Liver (tissue), 10 donors: ENCODE measurements at places on chromosomes 11 and 22.

DNA sequence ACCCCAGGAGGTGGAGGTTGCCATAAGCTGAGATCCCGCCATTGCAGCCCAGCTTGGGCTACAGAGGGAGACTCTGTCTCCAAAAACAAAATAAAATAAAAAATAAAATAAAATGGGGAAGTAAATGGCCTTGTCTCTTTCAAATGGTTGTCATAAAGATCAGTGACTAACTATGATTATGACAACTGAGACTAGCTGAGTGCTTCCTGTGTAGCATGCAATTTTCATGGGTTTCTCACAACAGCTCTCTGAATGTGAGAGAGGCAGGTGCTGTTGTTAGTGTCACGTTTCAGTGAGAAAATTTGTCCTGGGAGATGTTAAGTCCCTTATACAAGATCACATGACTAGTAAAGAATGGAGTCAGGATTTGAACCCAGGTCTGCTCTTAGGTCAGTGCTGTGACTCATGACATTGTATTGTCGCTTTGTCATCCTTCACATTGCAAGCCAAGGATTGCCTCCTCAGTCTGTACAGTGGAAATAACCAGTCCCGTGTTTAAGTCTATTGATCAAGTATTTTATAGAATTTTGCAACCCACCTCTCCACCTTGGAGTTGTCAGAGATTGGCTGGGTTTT is 163.3 kb upstream of the CCDC90B start:
- no peak for DNase-seq

GRCh38 chr22:26328221-26328620 is 100.8 kb upstream of the ASPHD2 start:
- DNase-seq = no peak

- no peak for DNase-seq
Observed at GRCh38 chr11:64250415-64251015, 815 bp upstream of the PLCB3 start.

GRCh38 chr11:47270331-47271271 is 668 bp downstream of the MADD start:
- no peak for DNase-seq

GRCh38 chr22:34776817-34777216 is 289.1 kb upstream of the ISX start:
- no peak for DNase-seq

DNA sequence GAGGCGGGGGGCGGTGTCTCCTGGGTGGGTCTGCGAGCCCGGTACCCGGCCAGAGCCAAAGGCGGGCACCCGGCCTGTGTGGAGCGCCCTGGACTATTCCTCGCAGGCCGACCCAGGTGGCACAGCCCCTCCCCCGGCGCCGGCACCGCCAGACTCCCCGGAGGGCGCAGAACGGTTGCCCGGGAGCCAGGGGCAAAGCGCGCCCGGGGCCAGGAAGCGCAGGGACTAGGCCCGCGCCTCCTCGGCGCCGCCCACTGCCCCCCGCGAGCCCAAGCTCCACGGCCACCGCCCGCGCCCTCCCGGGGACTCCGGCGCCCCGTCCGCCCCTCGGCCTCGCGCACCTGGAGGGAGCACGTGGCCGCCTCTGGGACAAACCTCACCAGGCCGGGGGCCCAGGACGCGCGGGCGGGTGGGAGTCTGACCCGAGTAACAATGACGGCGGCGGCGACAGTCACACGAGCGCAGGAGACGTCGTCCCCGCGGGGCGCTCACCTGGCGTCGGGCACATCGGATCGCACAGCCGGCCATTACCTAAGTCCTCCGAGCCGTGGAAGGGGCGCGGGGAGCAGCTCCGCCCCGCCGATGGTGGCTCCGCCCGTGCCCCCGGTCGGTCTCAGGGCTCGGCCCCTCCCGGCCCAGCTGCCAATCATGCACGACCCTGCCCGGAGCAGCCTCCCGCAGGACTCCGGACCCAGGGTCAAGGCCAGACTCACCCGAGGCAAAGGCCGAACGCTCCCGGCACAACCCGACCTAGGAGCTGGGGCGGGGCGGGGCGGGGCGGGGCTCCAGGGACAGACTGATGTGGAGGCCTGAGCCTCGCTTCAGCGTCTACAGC is 7.4 kb downstream of the PLXNB2 start:
- DNase-seq = peak; percentile 84

- DNase-seq = no peak
Observed at GRCh38 chr11:87203907-87204602, 166.3 kb downstream of the TMEM135 start.

- DNase-seq = no peak
Observed at GRCh38 chr11:125378083-125378482, 118.0 kb downstream of the FEZ1 start.

DNA sequence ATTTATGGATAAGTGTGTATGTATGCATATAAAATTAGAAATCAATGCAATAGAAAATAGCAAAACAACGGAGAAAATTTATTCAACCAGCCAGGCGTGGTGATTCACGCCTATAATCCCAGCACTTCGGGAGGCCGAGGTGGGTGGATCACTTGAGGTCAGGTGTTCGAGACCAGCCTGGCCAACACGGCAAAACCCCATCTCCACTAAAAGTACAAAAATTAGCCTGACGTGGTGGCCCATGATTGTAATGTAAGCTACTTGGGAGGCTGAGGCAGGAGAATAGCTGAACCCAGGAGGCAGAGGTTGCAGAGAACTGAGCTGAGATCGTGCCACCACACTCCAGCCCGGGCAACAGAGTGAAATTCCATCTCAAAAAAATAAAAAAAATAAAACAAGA is 5.5 kb downstream of the KRTAP5-6 start:
- no peak for DNase-seq

DNA sequence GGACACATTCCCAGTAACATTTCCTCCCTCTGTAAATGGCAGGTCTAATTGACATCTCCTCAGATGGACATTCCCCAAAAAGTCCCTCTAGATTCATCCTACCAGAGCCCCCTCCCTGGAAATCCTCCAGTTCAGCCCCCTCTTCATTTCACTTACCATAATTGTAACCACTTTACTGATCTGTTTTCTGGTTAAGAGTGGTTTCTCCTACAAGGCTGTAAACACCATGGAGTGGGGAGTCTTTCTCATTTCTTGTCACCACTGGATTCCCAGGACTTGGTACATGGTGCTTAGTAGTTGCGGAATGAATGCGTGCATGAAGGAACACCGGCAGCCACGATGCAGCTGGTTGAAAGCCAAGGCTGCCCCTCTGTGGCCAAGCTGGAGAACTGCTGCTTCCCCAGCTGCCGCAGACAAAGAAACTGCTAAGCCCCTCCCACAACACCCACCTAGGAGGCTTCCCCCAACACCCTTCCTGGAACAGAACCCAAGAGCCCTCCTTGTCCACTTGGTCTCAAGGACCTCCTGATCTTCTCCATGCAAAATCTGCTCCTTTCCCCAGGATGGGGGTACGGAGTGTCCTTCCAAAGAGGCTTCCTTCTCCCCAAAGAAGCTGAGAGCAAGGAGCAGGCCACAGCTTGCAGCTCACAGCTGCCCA is 18.6 kb upstream of the SCARF2 start:
- peak; percentile 54 for DNase-seq

DNA sequence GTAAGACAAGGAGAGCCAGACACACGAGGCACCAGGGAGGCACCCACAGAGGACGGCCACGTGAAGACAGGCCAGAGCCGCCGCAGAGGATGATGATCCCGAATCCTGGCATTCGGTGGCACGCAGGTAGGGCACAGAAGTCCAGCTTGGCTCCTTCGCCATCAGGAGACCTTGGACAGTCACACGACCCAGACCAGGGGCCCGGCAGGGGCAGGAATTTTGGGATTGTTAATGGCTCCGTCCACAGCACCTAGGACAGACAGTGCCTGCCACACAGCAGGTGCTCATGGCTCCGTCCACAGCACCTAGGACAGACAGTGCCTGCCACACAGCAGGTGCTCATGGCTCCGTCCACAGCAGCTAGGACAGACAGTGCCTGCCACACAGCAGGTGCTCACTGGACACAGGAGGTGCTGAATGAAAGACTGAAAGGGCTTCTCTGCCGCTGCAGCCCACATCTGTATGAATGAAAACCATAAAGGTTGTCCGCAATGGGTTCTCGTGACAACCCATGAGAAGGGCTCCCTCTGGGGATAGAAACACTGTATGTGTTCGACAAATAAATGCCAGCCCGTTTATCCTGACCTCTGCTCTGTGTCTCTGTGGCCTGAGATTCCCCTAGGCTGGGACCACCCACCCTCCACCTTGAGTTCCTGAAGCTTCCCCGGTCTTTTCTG is 341.6 kb downstream of the CTTN start:
- DNase-seq = no peak

DNA sequence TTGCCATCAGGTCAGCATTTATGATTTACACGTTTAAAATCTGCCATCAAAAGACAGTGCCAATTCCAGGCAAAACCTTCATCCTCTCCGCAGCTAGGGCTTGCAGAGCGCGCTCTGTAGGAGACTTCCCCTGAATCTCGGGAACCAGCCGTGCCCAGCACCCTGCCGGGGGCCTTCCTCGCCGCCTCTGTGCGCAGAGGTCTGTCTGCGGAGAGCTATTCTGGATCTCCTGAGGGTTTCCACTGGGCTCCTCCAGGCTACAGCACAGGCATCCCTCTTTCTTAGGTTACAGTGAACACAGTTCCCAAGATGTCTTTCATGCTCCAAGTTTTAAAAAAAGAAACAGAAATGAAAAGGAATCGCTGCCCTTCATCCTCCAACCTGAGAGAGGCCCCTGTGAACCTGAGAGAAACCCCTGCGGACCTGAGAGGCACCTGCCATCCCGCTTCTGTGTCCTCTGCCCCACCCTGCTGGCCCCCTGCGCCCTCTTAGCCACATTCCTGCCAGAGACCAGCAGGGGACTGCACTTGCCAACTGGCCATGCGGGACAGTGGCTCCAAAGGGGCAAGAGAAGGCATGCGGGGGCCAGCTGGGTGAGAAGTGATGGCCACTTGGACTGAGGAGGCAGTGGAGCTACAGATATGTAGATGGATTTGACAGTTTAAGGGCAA is 16.1 kb downstream of the TP53AIP1 start:
- no peak for DNase-seq

- no peak for DNase-seq
Observed at GRCh38 chr11:44533921-44534711, 31.3 kb upstream of the CD82 start.

GRCh38 chr11:42524534-42525227 is 787.1 kb upstream of the API5 start:
- peak; percentile 42 for DNase-seq

DNA sequence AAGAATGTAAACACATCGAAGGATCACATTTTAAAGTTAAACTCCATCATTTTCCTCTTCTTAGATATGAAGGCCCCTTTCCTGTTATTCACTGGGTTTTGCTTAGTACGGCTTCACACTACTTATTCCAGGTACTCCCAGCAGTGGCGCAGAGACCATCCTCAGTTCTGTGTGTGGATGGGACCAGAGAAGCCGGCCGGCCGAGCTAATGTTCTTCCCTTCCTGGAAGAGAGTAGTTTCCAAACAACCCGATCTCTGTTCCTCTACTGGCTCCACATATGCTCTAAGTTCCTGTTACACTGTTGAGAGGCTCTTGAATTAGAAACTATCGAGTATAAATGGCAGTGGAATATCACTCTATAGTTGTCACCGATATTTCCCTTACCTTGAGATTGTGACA is 684 bp upstream of the NFRKB start:
- DNase-seq = no peak

GRCh38 chr11:34910817-34911216 is 5.4 kb downstream of the APIP start:
- no peak for DNase-seq

DNA sequence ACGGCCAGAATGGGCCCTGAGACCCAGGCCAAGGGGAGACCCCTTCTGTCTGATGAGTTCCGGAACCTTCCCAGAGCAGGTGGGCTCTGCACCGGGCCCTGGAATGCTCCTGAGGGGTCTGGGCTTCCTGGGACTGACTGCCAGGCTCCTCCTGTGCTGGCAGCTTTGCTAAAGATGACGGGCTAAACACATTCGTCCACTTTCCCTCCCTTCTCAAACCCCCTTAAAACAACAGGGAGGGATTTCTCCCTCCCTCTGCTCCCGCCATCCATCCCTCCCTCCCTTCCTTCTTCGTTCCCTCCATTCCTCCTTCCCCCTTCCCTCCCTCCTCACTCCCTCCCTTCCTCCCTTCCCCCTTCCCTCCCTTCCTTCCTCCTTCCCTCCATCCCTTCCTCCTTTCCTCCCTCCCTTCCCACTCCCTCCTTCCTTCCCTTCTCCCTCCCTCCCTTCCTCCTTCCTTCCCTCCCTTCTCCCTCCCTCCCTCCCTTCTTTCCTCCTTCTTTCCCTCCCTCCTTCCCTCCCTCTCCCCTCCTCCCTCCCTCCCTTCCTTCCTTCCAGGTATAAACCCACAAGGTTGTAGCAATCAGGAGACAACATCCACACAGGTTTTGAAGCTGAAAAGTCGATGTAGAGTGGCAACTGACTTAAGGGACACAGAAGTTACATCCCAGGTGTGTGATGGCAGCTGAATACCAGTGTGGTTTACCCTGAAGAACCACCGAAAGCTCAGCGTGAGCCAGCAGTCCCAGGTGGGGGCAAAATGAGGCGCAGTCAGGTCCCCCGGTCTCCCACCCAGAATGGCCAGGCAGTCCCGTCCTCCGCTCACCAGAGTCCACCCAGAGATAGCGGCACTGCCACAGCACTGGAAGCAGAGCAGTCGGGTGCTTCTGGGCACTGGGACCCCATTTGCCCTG is 18.8 kb upstream of the MGAT3 start:
- DNase-seq = no peak

DNA sequence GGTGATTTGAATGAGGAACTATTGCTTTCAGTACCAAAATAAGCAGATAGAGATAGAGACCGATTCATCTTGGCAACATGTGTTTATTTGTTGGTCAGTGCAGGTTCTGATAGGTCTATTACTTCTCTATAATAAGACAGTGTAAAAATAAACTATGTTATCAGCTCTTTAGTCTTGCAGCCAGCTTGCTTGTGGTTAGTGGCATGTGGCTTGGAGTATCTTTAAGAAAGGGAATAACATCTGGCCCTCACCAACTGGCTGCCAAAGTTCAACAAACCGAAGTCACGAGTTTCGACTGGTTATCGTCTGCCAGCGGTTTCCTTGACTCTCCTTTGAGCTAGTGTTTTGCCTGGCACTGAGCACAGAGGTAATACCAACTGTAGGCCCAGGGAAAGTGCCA is 71.8 kb downstream of the CTTN start:
- no peak for DNase-seq

DNA sequence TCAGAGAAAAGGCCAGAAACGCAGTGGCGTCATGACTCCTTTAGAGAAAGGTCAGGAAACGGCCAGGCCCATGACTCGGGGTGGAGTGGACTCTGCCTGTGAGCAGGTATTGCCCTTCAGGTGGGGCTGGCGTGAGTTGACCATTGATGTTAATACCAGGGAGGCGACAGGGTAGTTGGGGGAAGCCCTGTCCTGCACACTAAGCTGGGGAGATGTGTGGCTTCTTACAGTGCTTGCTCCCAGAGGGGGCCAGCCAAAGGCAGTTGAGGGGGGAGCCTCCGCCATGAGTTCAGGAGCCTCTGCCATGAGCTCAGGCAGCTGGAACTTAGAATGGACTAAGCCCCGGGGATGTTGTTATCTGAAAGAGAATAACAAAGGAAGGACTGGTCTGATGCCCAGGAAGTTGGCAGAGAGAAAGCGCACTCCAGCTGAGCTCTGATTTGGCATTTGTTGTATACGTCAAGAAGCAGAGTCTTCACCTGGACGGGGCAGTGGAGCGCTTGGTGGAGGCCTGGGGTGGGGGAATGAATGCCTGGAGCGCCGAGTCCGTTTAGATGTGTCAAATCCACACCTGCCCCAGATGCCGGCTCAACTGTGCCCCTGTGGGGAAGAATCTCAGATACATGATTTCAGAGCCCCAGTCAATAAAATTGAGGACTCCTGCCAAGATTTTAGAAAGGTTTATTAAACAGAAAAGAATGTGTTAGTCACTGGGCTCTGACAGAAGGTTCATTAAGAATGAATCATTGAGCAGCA is 222.5 kb downstream of the TBC1D22A start:
- DNase-seq = no peak

- no peak for DNase-seq
Observed at GRCh38 chr11:25547292-25547691, 784.6 kb upstream of the ANO3 start.
